NCI-H2081 treated with DMSO at 0.1 percent for 48 hours (cell line): ENCODE measurements at places on chromosomes 13 and 19.

GRCh38 chr13:110254151-110254679 lies 52.7 kb downstream of the COL4A1 start:
- no peak for DNase-seq

- no peak for DNase-seq
Observed at GRCh38 chr13:41188584-41188983, 5.8 kb downstream of the KBTBD7 start.

GRCh38 chr13:39266426-39266825 lies 228.2 kb downstream of the NHLRC3 start:
- DNase-seq, result no peak

DNA sequence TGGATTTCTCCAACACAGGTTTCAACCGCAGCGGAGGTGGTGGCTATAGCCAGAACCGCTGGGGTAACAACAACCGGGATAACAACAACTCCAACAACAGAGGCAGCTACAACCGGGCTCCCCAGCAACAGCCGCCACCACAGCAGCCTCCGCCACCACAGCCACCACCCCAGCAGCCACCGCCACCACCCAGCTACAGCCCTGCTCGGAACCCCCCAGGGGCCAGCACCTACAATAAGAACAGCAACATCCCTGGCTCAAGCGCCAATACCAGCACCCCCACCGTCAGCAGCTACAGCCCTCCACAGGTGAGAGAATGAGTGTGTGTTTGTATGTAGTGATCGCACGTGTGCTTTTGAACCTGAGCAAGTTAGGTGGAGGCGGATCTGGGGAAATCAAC lies 6.0 kb upstream of the CCDC97 start:
- DNase-seq, result no peak

GRCh38 chr13:110916301-110917142 lies 1.7 kb upstream of the ANKRD10 start:
- no peak for DNase-seq

GRCh38 chr13:35549481-35549880 lies 73.0 kb upstream of the MAB21L1 start:
- DNase-seq, result no peak

GRCh38 chr19:7668842-7669241 lies at the start of gene RETN:
TSS of gene RETN (plus strand) at chr19:7669049. CDS start at chr19:7669327, 278 bp downstream.
- DNase-seq, result no peak
